ENCODE measurements at places on chromosomes 6 and 20. TPM values are rescaled to one million over a fixed set of nuclear protein-coding genes. Genes with fewer than 3 reads are reported as not detected.
A peak's percentile ranks its signal among the peaks of the same experiment; 100 is the strongest.

Gene OPRM1
- not detected for total RNA-seq

Gene GTSF1L
- total RNA-seq = not detected

- DNase-seq = no peak
These were observed 21.3 kb upstream of the PDE10A start for GRCh38 chr6:165684333-165684732.

DNA sequence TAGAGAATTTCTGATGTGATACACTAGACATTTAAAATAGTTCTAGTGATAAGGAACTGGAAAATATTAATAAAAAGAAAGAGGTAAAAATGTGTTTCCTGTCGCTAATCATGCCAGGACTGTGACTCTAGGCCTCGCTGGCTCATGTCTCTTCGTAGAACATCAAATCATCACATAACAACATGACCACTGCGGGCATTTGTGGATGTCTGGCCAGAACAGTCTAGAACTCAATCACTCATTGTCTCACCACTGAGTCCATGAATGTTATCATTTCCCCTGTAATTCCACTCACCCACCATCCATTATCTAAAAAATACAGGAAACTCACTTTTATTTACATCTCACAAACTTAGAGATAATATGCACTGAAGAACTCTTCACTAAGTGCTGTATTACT lies 3.4 kb downstream of the HMGN3 start:
- no peak for DNase-seq

DNA sequence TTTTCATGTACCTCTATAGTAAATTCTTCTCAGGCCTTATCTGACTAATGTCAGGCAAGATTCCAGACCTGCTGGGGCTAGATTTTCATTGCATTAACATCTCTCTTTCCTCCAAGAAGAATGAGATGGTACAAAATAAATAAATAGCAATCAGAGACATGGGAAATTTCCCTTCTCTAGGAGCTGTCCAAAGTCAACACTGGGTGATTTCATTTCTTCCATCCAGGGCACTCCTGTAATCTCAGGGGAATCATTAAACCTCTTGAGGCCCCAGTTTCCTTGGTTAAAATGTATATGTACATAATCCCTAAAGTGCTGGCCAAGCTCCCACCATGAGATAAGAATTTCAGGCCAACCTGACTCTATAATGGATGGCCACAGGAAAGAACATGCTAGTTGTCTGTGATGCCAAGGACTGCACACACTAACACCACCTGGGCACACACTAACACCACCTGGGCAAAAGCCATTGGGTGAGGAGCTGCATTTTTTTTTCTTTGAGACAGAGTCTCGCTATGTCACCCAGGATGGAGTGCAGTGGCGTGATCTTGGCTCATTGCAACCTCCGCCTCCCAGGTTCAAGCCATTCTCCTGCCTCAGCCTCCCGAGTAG lies 912 bp downstream of the IL17F start:
- no peak for DNase-seq

DNA sequence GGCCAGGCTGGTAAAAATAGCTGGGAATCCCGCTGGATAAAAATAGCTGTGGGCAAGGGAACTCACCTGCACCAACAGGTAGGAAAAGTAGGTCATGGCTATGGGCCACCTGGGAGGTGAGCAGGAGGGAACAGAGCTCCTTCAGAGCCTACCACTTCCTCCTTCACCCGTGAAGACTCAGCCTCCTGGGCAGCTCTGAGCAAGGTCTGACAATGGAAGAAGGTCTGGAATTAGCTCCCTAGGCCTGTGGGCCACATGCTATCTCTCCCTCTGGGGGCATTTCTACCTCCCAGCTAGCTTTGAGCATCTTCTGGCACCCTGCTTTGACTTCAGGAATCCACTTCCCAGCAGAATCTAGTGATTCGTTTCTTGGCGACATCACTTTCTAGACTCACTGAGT lies 153.9 kb downstream of the MRPL14 start:
- DNase-seq = no peak

DNA sequence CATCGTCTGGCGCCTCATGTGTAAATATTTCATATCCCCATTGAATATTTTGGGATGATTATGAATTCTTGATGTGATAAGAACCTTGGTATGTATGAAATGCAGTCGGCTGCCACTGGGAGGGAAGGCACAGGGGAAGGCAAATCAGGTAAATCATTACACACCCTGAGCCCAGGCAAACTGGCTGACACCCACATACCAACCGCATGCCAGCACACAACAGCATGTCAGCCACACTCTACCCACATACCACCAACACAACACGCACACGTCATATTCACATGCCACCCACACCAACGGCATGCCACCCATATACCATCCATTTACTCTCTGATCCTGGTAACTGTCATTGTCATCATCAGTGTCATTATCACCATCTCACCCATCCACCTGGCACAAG lies 28.3 kb upstream of the MDGA1 start:
- peak; percentile 49 for DNase-seq

- DNase-seq = no peak
These were observed 15.9 kb downstream of the IL20RA start for GRCh38 chr6:137028912-137029311.

DNA sequence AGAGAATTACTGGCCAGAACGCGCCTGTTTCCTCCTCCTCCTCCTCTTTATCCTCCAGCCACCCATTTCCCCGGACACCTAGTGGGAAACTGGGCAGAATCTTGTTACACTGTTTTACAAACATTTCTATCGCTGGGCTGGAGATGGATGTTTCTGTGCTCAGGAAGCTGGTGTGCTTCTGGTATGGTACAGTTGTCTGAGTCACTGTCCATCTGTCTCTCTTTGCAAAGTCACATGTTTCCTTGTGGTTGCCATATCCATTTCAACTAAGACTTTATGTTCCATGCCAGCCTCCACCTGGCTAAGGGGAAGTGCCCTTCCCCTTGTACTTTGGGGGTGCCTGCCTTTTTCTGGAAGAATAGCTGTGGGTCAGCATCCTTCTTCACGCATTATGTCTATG lies 52.9 kb upstream of the SLC22A16 start:
- no peak for DNase-seq

- DNase-seq = no peak
These were observed 54.4 kb upstream of the SIRPG start for GRCh38 chr20:1711826-1712601.

GRCh38 chr6:106530502-106530901 lies 98.8 kb downstream of the RTN4IP1 start:
- DNase-seq = no peak

- no peak for DNase-seq
These were observed 262.3 kb upstream of the PLN start for GRCh38 chr6:118285791-118286190.

Gene SUMO4
- total RNA-seq = 2.0 TPM

Gene ZSCAN16
- 6.8 TPM for total RNA-seq

GRCh38 chr6:23003671-23004467 lies 434.5 kb downstream of the HDGFL1 start:
- no peak for DNase-seq

Gene MATN4
- total RNA-seq = not detected

DNA sequence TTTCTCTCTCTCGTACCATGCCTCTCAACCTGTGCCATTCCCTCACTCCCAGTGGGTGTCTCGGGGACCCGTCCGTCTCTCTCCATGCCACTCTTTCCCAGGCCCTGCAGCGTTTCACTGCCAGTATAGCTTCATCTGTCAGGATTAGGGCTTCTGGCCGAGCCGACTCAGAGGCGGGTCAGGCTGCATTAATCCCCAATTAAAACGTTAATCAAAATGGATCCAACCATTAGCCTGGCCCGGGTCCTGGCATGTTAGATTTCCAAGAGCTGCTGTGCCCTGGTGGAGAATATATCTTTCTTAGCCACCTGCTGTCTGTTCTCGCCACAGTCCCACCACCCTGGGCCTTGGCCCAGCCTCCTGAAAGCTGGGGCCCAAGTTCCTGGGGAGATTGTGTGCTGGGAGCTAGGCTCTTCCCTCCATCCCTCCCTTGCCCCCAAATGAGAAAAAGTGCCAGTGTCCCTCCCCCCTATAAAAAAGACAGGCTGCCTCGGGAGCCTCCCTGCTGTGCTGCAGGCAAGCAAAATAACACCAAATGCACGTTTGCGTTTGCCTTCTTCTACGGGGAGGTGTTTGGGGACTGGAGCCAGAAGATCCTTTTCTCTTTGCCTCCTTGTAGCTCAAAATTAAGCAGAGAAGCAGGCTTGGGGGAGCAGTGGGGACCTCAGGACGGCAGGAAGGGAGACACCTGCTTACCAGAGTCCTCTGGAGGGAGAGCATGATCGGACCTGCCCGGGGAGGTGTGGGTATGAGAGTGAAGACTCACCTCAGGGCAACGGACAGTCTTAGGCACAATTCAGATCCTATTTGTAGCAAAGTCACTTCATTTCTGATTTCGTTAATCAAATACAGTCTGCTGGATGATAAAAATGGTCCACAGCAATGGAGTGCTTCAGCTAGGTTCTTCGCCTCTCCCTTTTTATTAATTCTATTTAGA lies 3.0 kb downstream of the KCNG1 start:
- DNase-seq = no peak

Gene PPP1R14C
- 15.4 TPM for total RNA-seq

- no peak for DNase-seq
These were observed 268.3 kb downstream of the CD109 start for GRCh38 chr6:73964241-73964854.

Gene ZSWIM3
- 3.0 TPM for total RNA-seq

Gene CFAP61
- total RNA-seq = 8.6 TPM

- DNase-seq = peak; percentile 71
These were observed 179.3 kb downstream of the MTHFD1L start for GRCh38 chr6:151044465-151045441.

DNA sequence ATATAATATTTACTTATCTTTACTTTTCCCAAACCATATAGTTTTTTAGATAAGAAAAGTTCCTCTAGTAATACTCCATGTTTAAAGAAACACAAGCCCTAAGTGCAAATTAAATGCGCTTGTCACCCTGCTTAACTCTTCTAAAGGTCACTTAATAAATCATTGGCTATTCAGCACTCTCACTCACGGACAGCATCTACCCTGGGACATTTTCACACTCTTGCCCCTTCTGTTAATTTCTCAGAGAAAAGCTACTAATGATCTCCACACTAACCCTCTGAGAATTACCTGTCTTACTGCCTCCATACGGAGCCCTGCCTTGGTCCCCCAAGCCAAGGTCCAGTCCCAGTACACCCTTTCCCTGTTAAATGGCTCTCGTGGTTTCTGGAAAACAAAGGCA lies 102.2 kb downstream of the NRN1 start:
- no peak for DNase-seq

DNA sequence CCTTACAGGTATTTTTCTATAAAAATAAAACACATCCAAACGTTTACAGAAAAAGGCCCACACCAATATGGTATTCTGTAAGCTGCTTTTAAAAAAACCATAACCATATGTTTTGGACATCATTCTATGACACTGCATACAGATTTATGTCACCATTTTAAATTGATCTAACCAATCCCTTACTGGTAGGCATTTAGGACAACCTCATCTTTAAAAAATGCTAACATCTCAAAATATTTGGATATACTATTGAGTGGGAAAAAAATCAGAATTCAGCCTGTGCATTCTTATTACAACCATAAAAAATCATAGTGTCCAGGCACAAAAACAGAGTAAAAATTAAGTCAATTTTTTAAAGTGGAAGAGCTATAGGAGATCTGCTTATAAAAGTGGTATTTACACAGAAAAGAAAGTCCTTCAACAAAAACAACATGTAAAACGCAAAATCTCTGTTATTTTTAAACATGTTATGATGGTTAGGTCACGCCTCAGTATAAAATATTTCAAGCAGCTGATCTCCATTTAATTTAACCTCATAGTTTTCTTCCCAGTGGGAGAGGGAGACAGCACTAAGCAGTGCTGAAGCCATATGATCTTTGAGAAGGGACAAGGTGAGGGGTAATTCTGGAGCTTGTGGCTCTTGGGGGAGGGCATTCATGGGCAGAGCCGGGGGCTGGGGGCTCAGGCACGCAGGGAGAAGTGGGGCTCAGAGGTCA lies 21.2 kb downstream of the TRAM2 start:
- no peak for DNase-seq

- no peak for DNase-seq
These were observed 253.0 kb downstream of the FARS2 start for GRCh38 chr6:5514353-5514752.

GRCh38 chr6:160162030-160162566 lies 40.5 kb downstream of the SLC22A1 start:
- DNase-seq = no peak

GRCh38 chr20:58698741-58699622 lies 6.4 kb downstream of the NPEPL1 start:
- no peak for DNase-seq

DNA sequence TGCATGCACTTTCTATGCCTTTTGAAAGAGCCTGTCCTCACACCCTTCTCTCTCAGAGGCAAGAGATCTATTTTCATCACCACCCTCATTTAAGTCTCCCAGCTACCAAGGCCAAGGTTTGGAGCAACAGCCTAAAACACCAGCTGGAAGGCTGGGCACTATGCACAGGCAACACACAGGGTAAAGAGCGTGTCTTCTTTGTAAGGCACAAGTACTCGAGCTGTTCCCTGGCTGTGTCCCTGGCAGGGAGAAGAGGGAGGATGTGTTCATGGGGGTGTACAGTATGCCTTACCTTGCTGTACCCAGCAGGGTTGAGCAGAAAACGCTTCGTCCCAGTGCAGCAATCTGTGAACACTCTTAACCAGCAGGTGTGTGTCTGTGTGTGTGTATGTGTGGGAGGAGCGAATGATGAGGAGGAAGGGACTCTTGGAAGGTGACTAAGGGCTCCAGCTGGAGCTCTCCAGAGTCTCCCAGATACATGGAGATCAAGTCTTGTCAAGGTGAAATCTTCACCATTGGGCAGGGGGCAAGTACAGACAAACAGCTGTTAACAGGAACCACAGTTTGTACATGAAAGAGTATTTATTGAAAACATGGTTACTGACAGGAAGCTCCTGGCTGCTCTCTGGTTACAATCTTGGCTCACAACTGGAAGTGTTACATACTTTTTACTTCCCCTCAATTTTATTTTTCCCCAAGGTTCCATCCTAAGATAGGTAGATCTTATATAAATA lies 40.8 kb downstream of the ELMO2 start:
- no peak for DNase-seq
